Urothelium cell line (cell line): ENCODE measurements at places on chromosomes 13 and 19.

- DNase-seq = no peak
Observed at GRCh38 chr19:18110609-18111232, 13.1 kb downstream of the MAST3 start.

DNA sequence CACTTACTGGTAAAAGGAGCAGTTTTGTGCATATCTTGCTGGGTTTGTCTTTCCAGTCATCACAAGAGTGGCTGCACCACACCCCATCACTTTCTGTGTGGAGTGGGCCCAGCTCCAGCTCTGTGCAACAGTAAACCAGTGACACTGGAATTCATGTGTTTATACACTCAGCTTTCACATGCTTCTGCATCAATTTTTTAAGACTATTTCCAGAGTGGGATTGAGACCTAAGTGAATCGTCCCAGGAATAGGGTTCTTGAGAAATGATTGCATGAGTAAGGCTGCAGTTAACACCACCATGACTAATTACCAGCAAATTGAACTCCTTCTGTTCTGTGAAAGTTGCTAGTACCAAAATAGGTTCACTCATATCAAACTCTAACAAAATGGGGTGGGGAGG lies 5.3 kb upstream of the CFAP97D2 start:
- DNase-seq = no peak

- DNase-seq = no peak
Observed at GRCh38 chr19:45567609-45568008, 17.0 kb downstream of the OPA3 start.

DNA sequence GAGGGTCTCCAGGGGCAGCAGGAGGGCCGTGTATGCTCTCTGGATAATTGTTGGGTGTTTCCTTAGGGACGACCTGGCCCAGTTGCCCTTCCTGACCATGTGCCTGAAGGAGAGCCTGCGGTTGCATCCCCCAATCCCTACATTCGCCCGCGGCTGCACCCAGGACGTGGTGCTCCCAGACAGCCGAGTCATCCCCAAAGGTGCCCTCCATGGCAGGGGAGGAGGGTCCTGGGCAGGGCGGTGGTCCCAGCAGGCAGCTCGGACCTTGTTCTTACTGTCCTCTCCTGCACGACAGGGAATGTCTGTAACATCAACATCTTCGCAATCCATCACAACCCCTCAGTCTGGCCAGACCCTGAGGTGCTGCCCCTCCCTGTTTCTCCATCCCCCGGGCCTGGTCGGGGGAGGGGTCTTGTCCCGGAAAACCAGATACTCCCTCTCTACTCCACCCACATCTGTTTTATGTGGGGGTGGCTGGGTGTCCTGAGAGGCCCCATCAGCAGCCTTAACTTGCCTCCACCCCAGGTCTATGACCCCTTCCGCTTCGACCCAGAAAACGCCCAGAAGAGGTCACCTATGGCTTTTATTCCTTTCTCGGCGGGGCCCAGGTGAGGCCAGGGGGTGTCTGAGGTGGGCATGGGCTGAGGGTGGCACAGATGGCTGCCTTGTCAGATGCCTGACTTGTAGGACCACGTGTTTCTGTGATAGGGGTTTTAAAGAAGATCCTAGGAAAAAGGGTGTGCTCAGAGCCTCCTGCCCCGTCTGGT lies 12.3 kb upstream of the CYP4F3 start:
- no peak for DNase-seq

DNA sequence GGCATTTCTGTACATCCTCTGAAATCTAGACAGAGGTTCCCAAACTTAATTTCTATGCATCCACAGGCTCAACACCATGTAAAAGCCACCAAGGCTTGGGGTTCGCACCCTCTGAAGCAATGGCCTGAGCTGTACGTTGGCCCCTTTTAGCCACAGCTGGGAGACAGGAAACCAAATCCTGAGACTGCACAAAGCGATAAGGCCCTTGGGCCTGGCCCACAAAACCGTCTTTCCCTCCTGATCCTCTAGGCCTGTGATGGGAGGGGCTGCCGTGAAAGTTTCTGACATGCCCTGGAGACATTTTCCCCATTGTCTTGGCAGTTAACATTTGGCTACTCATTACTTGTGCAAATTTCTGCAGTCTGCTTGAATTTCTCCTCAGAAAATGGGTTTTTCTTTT lies 766.4 kb downstream of the GPC5 start:
- DNase-seq = no peak

DNA sequence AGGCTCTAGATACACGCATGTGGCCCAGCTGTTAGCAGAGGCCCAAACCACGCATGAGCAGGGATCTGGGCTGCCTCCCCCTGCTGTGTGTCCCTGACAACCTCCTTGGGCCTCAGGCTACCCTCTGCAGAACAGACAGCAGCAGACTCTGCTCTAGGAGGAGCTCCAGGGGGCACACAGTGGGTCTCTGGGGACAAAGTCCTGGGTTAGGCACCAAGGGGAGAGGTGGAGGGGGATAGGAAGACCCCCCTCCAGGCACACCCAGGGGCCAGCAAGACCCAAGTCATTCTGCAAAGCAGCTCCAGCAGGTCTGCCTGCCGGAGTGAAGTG lies 8.0 kb downstream of the TINCR start:
- DNase-seq = no peak

- DNase-seq = no peak
Observed at GRCh38 chr19:19465436-19466070, 49.8 kb downstream of the TSSK6 start.

DNA sequence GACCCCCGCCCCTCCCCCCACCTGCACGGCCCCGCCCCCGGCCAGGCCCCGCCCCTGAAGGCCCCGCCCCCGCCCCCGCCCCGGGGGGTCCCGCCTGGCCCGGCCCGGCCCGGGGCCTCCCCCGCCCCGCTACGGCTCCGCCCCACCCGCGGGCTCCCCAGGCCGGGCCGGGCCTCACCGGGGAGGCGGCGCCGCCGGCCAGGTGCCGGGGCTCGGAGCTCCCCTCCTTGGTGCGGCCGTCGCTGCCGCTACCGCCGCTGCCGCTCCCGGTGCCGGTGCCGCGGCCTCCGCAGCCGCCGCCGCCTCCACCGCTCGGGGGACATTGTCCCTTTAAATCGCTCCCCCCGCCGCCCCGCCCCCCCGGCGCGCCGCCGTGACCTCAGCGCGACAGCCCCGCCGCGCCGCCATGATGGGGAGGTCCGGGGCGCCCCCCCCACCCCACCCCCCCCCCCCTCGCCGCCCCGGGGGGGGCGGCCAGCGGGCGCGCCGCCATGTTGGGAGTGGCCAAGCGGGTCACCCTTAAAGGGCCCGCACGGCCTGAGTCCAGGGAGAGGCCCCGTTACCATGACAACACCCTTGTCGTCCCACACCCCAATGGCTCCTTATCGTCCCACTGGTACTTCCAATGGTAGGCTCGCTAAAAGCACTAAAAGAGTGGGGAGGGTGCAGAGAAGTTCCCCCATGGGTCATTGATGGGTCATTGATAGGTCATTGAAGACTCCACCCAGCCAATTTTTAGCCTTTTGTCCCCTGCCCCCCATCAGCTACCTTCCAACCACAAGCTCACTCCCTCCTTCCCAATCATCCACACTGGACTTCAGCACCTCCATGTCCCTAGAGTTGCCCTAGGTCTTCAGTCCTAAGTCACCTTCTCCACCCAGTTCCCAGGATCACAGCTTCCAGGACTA lies at the start of gene WIZ:
WIZ (minus strand) TSS at position 337 of the 908 bp plus-strand sequence. CDS start 1,649 bp downstream, outside the sequence.
- DNase-seq = peak; percentile 86

DNA sequence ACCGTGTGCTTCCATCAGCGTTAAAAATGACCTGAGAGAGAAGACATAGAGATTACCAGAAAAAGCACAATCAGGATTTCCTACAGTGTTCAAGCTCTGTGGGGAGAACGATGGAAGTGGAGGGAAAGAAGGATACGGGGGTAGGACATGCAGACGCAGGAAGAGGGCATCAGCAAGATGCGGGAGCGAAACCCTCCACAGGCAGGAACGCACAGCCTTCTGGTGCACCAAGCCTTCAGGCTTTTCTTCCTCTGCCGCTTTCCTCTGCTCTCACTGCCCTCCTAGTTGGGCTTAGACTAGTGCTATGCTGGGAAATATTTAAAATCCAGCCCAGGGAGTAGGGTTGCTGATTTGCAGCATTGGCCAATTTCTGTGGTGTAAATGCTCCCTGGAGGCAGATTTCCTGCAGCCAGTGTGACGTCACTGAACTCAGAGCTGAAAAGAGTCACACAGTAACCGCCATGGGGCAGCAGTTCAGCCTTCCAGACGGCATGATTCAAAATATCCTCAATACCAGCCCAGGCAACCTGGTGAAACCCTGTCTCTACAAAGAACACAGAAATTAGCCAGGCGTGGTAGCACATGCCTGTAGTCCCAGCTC lies 205.1 kb upstream of the SOX1 start:
- no peak for DNase-seq

DNA sequence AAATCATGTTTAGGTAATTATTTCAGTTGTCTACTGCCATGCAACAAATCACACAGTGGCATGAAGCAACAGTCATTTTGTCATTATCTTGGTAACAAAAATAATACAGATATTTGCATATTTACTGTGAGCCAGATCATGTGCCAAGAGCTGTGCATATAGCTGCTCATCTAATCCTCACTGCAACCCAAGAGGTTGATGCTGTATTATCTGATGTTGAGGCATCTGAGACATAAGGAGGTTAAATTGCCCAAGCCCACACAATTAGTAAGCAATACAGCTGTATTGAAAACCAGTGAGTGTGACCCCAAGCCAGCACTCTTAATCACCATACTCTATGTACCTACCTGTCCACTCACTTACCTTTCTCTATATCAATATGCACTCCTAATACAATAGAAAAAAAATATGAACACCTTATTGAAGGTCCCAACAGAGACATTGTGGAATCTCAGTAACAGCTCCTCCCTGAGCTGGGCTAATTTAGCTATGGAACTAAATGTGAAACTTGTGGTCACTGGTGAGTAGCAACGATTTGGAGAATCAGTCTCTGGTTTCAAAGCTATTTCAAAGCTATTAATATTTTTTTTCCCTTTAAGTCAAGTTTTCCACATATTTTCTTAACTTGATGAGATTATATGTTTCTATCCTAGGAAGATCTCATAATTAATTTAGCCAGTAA lies 185.2 kb downstream of the KLF12 start:
- no peak for DNase-seq

GRCh38 chr13:27542220-27542619 lies 78.1 kb downstream of the LNX2 start:
- no peak for DNase-seq

- no peak for DNase-seq
Observed at GRCh38 chr19:32558607-32559228, 22.3 kb upstream of the PDCD5 start.

DNA sequence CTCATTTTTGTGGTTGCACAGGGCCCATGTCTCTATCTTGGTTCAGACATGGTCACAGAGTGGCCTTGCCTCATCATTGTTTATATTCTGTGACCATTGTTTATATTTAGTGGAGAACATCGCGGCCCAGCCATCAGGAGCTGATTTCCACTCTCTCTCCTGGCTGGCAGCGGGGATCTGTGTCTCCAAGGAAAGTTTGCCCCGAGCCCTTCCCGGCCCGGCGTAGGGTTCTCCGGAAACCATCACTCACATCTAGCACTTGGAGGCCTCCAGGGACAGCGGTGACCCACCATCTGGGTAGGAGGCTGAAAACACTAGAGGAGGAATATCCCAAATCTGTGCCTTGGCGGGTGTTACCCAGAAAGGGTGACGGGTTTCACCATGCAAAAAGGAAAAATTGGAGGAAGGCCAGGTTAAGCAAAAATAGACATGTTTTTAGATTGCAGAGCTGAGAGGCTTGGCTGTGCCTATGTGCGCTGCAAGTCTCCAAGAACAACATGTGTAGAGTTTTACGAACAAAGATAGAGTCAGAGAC lies 726 bp upstream of the ZNF358 start:
- DNase-seq = no peak

DNA sequence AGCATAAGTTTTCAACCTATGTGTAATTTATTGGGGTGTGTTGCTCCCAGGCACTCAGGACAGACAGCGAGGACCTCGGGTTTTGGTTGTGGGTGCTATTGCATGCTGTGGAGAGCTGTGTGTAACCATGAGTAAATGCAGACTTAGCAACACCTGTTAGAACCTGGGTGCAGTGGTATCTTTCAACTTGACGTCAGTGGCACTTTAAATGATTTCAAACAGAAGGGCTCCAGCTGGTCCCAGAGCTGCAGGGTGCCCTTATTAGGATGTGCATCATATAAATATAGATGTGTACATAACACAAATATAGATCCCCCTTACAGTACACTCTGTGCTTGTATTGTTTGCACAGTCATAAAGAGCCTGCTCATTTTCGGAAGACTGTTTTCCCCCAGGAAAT lies 228.3 kb upstream of the IRS2 start:
- DNase-seq = no peak

DNA sequence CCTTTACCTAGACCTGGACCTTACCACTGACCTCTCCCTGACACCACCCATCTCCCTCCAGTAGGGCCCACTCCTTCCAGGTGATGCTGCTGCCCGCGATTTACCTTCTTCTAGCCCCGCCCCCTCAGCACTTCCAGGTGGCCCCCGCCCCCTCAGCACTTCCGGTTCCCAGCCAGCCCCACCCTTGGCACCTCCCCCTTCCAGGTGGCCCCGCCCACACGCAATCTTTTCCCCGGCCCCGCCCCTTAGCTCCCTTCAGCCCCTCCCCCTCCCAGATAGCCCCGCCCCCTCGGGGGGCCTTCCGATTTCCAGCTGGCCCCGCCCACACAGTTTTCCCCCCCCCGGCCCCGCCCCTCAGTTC lies 586 bp downstream of the LIG1 start:
- peak; percentile 94 for DNase-seq

DNA sequence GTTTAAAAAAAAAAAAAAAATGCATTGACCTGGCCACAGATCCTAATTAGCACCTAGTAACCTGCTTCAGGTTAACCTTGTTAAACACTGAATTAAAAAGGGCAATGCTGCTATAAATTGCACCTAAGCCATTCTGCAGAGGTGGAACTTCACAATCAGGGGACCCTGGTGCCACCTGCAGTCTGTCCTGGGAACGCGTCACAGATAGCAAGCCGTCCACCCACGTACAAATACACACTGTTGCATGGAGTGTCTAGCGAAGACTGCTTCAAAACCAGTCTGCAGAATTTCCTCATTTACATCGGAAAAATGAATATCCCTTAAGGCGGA lies 169.3 kb downstream of the COL4A1 start:
- DNase-seq = peak; percentile 46

DNA sequence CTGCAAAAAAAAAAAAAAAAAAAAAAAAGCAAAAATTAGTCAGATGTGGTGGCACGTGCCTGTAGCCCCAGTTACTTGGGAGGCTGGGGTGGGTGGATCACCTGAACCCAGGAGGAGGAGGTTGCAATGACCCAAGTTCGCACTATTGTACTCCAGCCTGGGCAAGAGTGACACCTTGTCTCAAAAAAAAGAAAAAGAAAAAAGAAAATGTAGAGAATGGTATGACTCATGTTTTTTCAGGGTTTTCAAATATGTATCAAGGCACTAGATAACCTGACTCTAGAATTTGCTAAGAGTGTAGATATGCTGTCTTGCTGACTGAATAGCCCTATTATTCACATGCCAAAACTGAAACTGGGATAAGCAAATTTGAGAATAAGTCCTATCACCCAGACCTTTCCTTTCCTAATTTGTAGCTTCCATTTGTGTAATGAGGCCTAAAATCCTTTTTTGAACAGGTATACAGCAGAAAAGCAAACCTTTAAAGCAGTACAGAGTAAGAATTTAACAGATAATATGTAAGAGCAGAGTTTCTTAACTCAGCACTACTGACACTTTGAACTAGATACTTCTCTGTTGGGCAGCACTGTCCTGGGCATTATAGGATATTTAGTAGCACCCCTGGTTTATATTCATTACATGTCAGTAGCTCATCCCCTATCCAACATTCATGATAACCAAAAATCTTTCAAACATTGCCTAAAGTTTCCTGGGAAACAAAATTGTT lies 108.6 kb downstream of the ELF1 start:
- no peak for DNase-seq
